Thyroid gland (tissue), 4 donors: ENCODE measurements at places on chromosomes 13 and 19. TPM values are rescaled to one million over a fixed set of nuclear protein-coding genes. Genes with fewer than 3 reads are reported as not detected.

GRCh38 chr13:105272660-105273631 is 1262.5 kb downstream of the EFNB2 start:
- H3K4me3 ChIP-seq, result no peak overlapping the region
- no peaks in the 10 kb centered on the region for H3K36me3 ChIP-seq
- no peak overlapping the region for H3K27ac ChIP-seq
- no peak for DNase-seq

The PROZ gene
- total RNA-seq, result not detected

DNA sequence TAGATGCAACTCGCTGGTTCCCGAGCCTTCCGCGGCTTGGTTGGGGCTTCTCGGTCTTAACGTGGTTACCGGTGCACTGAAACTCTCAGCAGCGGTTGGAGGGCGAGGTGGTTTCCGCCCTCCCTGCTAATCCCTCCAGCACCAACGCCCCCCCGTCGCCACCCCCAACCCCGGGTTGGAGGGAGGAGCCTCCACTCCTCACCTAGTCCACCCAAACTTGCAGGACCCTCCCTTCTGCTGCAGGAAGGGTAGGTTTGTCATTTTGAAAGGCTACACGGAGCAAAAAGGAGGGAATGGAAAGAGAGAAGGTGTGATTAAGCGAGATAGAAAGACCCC is 465.0 kb downstream of the ITGBL1 start:
- no peak overlapping the region for H3K4me3 ChIP-seq
- no peak for DNase-seq
- H3K36me3 ChIP-seq, result no peaks in the 10 kb centered on the region
- peaks cover 10% of the 10 kb centered on the region for H3K27me3 ChIP-seq
- no peak overlapping the region for H3K27ac ChIP-seq

The MEIS3 gene
- total RNA-seq, result 6.0 TPM

The CERS1 gene
- 0.63 TPM for total RNA-seq

The SYNE4 gene
- total RNA-seq, result 9.7 TPM

The LENG9 gene
- 1.3 TPM for total RNA-seq

DNA sequence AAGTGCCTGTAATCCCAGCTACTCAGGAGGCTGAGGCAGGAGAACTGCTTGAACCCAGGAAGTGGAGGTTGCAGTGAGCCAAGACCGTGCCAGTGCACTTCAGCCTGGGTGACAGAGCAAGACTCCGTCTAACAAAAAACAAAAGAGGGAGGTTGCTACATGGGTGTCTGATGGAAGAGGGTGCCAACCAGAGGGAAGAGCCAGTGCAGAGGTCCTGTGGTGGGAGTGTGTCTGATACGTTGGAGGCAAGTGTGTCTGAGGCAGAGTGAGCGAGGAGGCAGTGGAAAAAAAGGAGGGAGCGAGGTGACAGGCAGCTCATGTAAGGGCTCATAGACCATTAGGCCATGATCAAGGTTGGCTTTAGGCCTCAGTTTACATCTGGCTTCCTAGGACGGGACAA is 6.8 kb downstream of the PDE4A start:
- no peak for DNase-seq
- H3K36me3 ChIP-seq, result no peaks in the 10 kb centered on the region
